ENCODE measurements at places on chromosomes 1 and 21. TPM values are rescaled to one million over a fixed set of nuclear protein-coding genes. Genes with fewer than 3 reads are reported as not detected.

DNA sequence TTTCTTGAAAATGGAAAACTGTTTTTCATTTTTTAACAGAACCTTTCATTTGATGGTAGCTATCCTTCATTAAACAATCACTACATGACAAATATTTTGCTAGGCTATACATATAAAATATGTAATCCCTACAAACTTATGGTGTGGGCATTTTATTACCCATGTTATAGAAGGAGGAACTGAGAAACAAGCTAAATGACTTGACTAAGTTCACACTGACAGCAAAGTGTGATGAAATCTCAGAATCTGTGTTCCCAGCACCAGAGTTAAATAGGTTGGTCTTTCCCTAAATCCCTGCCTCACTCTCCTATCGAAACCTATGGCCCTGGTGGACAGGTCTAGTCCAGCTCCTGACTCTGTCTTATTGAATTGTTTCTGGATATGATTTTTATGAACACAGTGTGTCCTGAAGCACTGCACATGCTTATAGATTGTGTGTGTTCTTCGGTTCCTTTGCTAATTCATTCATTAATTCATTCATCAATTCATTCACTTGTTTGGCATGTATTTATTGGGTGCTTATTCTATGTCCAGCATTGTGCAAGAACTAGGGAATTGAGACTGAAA lies 301.0 kb downstream of the GRIK1 start:
- DNase-seq, result no peak

DNA sequence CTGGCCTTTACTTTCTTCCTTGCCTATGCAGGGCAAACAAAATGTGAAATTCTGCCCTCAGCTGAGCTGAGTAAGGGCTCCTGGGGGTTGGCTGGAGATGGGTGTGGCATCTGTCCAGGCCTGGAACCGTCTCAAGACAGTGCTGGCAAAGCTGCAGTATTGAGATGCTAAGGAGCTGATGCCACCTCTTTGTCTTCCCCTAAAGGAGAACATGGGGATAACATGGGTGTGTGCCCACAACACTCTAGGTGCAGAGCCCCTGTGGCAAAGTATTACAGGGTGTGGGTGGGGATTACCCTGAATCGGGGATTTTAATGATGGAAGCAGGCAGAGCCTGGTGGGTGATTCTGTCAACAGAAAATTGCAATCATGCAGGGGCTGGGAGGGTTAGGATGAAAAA lies 2.5 kb upstream of the ST3GAL3 start:
- DNase-seq, result no peak

DNA sequence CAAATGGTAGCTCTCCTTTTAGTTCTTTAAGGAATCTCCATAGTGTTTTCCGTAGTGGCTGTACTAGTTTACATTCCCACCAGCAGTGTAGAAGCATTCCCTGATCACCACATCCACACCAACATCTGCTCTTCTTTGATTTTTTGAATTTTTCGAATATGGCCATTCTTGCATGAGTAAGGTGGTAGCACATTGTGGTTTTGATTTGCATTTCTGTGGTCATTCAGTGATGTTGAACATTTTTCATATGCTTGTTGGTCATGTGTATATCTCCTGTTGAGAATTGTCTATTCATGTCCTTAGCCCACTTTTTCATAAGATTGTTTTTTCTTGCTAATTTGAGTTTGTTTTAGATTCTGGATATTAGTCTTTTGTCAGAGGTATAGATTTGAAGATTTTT lies 84.6 kb upstream of the B3GALT2 start:
- no peak for DNase-seq

GRCh38 chr1:30379684-30380624 lies 343.4 kb downstream of the MATN1 start:
- DNase-seq, result peak; percentile 45

PPP1R15B gene
- 43.3 TPM for total RNA-seq

DNA sequence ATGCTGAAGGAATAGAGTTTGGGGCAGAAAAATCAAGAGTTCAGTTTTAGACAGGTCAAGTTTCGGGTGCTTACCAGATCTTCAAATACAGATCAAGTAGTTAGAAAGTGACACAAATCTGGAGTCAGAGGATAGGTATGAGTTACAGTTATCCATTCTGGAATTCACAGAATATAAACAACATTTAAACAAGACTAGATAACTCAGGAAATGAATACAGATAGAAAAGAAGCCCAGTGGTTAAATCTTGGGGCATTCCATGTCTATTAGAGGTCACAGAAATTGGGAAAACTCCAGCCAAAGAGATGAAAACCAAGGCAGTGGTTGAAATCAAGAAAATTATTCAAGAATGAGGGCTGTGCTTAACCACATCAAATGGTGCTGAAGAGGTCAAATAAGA lies 187.0 kb upstream of the HP1BP3 start:
- DNase-seq, result no peak

GRCh38 chr1:214282630-214283242 lies 1.8 kb downstream of the SMYD2 start:
- no peak for DNase-seq

A3GALT2 gene
- 0.40 TPM for total RNA-seq

DNA sequence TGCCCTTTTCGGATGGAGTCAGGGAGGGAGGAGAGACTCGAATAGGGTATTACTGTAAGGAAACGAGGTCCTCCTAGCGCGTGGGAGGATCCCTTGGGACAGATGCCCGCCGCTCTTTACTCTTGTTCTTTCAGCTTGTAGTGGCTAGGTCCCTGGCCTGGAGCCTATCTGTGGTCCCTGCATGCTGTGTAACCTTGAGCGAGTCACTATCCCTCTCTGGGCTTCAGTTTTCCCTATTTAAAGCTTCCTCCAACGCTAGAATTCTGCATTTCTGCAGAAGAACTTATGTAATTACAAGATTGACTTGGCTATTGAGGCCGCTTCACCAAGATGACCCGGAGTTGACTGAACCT lies 744 bp downstream of the MIER1 start:
- no peak for DNase-seq

DNA sequence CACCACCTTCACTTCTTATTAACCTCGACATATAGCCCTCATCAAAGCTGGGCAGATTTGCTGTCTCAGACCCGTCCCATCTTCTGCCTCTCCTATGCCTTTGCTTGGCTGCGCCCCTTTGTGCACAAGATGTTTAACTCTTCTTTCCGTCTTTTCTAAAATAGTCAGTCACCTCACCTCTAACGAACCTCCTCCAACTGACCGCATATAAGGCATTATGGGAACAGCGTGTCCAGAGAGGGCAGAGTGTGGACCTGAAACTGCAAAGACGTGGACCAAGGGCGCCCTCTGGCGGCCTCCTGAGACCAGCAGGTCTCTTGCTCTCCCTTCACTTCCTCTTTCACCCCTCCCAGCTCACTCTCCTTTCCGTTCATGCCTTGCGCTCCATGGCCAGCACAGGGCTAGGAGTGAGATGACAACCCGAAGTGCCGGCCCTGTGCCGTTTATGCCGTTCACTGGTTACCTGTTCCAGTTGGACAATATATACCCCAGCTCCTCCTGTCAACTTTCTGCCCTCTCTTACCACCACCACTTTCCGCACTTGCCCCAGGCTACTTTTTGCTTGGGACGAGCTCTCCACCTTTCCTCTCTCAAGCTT lies 2.5 kb upstream of the METTL25B start:
- peak; percentile 78 for DNase-seq

DNA sequence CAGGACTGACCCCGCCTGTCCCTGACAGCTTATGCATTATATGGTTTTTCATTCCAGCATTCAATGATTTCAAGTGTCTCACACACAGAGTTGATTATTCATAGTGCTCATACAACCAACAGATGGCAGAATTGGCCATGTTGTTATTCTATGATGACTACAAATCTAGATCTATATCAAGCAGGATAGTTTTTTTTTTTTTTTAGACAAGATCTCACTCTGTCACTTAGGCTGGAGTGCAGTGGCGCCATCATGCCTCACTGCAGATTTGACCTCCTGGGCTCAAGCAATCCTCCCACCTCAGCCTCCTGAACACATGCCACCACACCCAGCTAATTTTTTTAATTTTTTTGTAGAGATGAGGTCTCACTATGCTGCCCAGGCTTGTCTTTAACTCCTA lies 40.1 kb upstream of the LRRC8D start:
- DNase-seq, result no peak

C4BPA gene
- not detected for total RNA-seq

PEAR1 gene
- 0.20 TPM for total RNA-seq

DNA sequence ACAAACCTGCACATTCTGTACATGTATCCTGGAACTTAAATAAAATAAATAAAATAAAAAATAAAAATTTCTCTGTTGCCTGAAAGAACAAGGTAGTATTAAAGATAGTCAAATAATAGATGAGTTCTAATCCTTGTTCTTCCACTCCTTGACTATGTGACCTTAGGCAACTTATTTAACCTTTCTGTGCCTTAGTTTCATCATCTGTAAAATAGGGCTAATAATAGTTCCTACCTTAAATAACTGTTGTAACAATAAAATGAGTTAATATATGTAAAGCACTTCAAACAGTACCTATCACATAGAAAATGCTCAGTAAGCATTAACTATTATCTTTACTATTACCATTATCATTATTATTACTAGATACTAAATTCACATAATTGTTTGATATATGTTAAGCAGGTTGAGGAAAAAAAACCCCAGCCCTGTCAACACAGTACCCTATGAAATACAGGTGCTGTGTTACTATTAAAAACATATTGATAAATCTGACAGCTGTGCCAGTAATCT lies 23.1 kb downstream of the SASS6 start:
- DNase-seq, result no peak

GRCh38 chr1:66380452-66381212 lies 153.3 kb upstream of the SGIP1 start:
- no peak for DNase-seq

GRCh38 chr1:190759807-190760206 lies 282.1 kb upstream of the BRINP3 start:
- no peak for DNase-seq

GRCh38 chr1:17998889-17999288 lies 108.7 kb upstream of the IGSF21 start:
- DNase-seq, result no peak

DNA sequence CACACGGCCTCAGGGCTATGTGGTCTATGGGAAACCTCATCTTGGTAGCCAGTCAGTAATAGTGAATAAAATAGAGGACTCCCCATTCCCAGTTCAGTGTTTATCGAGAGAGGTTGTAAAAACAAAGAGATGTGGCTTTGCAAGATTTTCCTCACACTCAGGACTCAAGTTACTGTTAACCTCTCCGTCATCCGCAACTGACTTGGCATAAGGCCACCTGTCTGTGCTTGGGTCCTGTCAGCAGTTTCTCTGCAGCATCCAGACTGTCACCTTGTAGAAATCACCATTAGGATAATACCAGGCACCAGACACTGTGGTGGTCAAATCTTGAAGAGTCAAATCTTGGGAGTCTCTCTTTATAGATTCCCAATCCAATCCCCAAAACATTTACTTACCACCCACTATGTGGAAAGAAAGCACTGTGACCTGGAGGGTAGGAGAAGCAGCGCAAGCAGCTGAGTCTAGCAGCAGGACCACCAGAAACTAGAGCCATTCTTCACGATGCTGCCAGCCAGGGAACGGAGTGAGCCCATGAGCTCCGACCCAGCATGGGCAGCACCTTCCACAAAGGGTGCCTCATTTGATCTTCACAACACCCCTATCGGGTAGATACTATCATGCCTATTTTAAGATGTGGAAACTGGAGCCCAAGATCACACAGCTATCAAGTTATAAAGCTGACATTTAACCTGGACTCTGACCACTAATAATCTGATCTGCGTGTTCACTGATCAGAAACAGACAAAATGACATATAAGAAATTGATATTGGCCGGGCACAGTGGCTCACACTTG lies 5.6 kb upstream of the GPR25 start:
- no peak for DNase-seq

GRCh38 chr21:40547906-40548513 lies 298.9 kb downstream of the DSCAM start:
- DNase-seq, result no peak

DNA sequence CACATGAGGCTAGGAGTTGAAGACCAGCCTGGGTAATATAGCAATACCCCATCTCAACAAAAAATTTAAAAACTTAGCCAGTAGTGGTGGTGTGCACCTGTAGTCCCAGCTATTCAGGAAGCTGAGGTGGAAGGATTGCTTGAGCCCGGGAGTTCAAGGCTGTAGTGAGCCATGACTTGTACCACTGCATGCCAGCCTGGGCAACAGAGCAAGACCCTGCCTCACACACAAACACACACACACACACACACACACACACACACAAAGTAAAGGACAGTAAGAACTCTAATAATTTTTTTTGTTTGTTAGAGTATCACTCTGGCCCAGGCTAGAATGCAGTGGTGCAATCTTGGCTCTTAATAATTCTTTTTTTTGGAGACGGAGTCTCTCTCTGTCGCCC lies 138.0 kb upstream of the SOD1 start:
- DNase-seq, result no peak

GRCh38 chr1:66283622-66284041 lies 250.3 kb upstream of the SGIP1 start:
- no peak for DNase-seq

DNA sequence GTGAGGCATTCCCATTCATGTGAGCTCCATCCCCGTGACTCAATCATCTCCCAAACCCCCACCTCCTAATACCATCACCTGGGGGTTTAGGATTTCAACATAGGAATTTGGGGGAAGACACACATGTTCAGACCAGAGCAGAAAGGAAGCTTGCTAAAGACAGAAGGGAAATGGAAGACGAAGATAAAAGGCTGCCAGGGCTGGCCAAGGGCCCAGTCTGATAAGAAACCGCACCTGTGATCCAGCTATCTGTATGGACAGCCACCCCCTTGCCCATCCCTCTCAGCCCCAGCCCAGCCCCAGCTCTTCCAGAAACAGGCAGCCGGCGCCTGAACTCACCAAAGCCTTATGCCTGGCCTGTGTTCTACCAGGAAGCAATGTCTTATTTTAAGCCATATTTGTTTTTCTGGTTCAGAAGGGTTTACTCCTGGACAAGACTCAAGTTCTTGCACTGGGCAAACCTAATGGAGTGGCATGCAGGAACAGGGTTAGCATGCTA lies 198.4 kb upstream of the VAMP3 start:
- no peak for DNase-seq

KCNK1 gene
- total RNA-seq, result 9.7 TPM

- no peak for DNase-seq
Observed at GRCh38 chr1:9859281-9860014, 35.7 kb upstream of the CLSTN1 start.

CDC7 gene
- total RNA-seq, result 26.9 TPM

DNA sequence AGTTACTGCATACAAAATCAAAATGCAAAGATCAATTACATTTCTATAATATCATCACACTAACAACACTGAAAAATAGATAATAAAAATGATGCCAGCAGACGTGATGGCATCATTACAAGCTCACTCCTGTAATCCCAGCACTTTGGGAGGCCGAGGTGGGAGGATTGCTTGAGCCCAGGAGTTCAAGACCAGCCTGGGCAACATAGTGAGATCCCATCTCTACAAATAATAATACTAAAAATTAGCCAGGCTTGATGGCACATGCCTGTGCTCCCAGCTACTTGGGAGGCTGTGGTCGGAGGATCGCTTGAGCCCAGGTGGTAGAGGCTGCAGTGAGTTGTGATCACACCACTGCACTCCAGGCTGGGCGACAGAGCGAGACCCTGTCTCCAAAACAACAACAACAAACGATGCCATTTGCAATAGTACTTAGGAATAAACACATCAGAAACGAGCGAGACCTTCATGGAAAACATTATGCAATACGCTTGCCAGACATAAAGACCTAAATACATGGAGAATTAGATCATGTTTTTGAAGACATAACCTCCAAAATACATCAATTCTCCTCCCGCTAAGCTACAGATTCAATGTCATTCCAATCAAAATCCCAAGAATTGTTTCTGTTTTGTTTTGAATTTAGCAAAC lies 86.6 kb upstream of the ERRFI1 start:
- DNase-seq, result no peak

NDC1 gene
- total RNA-seq, result 25.5 TPM

GRCh38 chr1:30320581-30320890 lies 402.8 kb downstream of the MATN1 start:
- DNase-seq, result no peak

AGT gene
- total RNA-seq, result 12.5 TPM
